Pancreas (tissue), 10 donors: ENCODE measurements at places on chromosomes 16 and 17. TPM values are rescaled to one million over a fixed set of nuclear protein-coding genes. Genes with fewer than 3 reads are reported as not detected.

- no peak for DNase-seq
These were observed 219.7 kb upstream of the HSBP1 start for GRCh38 chr16:83588070-83588469.

AHSP gene
- not detected for total RNA-seq

APPBP2 gene
- total RNA-seq: 21.9 TPM

GRCh38 chr16:8849411-8850011 is 19.3 kb downstream of the CARHSP1 start:
- DNase-seq: no peak

DNA sequence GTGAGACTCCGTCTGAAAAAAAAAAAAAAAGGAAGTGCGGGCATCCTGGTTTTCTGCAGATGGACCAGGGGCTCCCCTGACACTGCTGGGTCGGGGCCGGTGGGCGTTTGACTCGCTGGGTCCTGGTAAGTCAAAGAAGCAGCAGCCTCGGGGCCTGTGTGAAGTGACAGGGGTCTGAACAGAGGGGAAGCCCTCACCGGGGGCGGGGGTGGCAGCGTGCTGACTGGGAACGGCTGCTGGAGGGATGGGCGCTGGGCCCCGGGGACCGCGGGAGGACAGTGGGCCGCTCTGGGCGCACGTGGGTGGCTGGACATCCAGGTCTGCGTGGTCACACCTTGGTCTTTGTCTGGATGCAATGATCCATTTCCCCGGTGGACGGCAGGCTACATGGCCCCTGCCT is 8.2 kb downstream of the GALNS start:
- no peak for DNase-seq

KRT36 gene
- not detected for total RNA-seq

DNA sequence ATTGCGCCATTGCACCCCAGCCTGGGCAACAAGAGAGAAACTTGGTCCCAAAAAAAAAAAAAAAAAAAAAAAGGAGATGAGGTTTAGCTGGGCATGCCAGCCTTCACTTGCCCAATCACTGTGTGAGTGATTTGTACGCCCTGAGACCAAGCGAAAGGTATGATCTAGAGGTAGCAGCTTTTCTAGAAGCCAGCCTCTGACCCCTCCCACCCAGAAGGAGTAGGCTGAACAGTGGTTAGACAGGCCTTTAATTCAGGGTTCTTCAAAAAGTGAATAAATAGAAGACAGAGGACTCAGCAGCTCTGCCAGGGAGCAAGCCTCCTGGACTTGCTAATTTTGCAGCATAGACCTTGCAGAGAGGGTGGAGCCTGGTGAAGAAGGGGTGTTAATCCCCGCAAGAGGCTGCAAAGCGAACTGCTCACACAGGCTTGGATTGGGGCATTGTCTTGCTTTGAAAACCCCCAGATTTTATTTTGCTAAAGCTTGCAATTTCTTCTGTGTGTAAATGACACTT is 7.1 kb upstream of the CYTH1 start:
- no peak for DNase-seq

DNA sequence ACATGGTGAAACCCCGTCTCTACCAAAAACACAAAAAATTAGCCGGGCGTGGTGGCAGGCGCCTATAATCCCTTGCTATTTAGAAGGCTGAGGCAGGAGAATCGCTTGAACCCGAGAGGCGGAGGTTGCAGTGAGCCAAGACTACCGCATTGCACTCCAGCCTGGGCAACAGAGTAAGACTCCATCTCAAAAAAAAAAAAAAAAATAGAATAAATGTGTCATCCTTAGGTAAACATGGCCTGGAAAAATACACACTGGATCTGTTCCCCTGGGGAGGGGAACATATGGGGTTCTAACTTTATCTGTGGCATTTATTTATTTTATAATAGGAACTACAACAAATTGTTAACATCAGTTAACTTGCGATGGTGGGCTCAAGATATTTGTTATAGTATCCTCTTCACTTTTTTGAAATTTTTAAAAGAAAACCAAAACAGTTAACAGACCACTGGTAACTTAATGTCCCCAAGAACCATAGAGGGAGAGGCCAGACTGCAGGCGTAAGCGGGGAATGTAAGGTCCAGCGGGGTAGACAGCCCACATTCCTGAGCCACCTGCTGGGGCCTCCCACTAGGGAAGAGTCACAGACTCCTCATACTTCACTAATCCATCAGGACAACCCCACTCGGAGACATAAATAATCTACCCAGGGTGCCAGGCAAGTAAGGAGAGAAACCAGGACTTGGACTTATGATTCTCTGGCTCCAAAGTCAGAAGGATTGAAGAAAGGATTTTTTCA is 12.5 kb upstream of the TXNDC11 start:
- DNase-seq: no peak
